NCI-H2107 (cell line): ENCODE measurements at places on chromosomes 16 and 17.

GRCh38 chr17:72587773-72588511 is 467.1 kb downstream of the SOX9 start:
- DNase-seq = no peak

DNA sequence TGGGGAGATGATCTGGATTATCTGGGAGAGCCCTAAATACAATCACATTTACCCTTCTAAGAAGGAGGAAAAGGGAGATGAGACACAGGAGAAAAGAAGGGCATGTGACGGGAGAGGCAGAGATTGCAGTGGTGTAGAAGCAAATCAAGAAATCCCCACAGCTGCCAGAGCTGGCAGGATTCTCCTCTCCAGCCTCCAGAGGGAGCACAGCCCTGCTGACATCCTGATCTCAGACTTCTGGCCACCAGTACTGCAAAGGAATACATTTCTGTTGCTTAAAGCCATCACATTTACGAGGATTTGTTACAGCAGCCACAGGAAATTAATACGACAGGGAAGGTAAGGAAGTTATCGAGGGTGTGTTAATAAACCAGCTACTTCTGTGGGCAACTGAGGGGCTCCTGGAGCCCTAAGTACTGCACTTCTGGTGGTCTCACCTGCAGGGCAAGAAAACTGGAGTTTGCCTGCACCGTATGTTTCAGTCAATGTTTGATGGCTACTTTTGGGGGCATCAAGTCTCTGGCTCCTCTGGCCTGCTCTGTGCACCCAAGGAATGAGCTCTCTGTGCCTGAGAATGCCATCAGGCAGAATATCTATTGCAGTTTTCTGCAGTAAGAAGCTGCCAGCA is 22.9 kb upstream of the CDH13 start:
- no peak for DNase-seq

DNA sequence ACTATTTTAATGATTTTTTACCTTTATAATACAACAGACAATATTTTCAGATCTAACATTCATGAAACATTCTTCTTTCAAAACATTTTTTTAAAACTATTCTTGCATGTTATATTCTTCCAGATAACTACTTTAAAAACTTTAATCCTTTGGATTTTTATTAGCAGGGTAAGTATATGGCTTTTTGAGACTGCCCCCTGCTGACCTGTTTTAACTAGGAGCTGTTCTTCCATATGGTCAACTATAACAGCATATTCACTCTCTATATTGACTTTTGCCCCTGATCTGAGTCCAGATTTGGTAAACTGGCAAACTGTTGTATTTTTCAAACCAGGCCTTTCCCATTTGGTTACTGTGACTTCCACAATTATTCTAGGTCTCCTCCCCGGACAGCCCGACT is 16.5 kb downstream of the ZNF18 start:
- no peak for DNase-seq

- no peak for DNase-seq
Observed at GRCh38 chr17:29433541-29433940, 43.4 kb downstream of the TAOK1 start.

DNA sequence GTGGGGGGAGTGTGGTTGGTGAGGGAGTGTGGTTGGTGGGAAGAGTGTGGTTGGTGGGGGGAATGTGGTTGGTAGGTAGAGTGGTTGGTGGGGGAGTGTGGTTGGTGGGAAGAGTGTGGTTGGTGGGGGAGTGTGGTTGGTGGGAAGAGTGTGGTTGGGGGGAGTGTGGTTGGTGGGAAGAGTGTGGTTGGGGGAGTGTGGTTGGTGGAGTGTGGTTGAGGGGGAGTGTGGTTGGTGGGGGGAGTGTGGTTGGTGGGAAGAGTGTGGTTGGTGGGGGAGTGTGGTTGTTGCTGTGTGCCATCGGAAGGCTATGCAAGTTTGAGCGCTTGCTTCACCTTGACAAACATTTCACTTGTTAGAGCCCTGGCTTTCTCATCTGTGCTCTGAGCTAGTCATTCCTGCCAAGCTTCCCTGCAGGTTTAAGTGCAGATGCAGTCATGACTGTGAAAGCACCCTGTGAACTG is 20.1 kb downstream of the MINK1 start:
- no peak for DNase-seq

GRCh38 chr16:21560462-21560861 is 38.9 kb upstream of the METTL9 start:
- no peak for DNase-seq

GRCh38 chr16:23354246-23354645 is 52.1 kb downstream of the SCNN1B start:
- DNase-seq = no peak

DNA sequence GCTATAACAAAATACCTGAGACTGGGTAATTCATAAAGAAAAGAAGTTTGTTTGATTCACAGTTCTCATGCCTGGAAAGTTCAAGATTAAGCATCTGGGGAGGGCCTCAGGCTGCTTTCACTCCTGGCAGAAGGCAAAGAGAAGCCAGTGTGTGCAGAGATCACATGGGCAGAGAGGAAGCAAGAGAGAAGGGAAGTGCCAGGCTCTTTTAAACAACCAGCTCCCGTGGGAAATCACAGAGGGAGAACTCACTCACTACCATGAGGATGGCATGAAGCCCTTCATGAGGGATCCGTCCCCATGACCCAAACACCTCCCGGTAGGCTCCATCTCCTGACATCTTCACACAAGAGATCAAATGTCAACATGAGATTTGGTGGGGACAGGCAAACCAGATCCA is 501.6 kb downstream of the MAF start:
- DNase-seq = no peak

- no peak for DNase-seq
Observed at GRCh38 chr16:82580298-82580890, 46.4 kb upstream of the CDH13 start.

GRCh38 chr16:2898831-2899563 is 12.7 kb upstream of the FLYWCH1 start:
- DNase-seq = no peak

GRCh38 chr17:34781071-34781470 is 180.2 kb downstream of the CCT6B start:
- DNase-seq = no peak

DNA sequence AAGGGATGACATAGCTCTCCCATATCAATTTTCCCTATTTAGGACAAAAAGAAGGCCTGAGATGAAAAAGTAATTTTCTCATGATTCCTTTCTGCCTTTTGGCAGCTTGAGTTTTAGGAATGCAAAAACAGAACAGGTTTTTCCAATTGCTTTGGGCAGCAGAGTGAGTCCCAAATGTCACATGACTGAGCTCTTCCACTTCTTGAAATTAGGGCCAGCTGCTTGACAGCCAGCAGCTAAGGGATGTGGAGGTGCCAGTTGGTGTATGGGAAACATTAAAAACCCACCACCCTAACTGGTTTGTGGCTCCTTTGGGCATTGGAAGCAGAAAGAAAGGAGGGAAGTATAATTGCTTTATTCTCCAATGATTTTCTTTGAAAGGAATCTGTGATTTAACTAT is 133.8 kb upstream of the FAM20A start:
- DNase-seq = no peak

- DNase-seq = peak; percentile 88
Observed at GRCh38 chr17:59666235-59666634, 41.0 kb downstream of the PTRH2 start.

- DNase-seq = no peak
Observed at GRCh38 chr17:81002013-81002384, 10.4 kb downstream of the CHMP6 start.

GRCh38 chr16:1981398-1981836 is at the start of gene NOXO1:
Gene NOXO1, minus strand, starts transcription at chr16:1981469. Its CDS starts 290 bp downstream, at chr16:1981179.
- DNase-seq = no peak

DNA sequence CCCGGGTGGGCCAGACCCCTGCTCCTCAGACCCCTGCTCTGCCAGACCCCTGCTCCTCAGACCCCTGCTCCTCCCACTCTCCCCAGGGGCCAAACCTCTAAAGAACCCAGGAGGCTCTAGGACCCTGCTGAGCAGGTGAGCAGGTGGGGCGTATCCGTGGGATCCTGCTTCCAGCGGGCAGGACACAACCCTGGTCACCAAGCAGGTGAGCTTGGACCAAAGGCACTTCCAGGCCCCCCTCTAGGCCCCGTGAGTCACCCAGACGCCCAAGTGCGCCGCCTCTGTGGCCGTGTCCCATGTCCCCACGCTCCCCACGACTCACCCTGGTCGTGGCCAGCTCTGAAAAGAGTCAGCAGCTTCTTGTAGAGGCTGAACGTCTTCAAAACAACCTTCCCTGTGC is 5.0 kb downstream of the CYBC1 start:
- DNase-seq = no peak

- peak; percentile 64 for DNase-seq
Observed at GRCh38 chr16:87541147-87541871, 48.5 kb upstream of the ZCCHC14 start.

DNA sequence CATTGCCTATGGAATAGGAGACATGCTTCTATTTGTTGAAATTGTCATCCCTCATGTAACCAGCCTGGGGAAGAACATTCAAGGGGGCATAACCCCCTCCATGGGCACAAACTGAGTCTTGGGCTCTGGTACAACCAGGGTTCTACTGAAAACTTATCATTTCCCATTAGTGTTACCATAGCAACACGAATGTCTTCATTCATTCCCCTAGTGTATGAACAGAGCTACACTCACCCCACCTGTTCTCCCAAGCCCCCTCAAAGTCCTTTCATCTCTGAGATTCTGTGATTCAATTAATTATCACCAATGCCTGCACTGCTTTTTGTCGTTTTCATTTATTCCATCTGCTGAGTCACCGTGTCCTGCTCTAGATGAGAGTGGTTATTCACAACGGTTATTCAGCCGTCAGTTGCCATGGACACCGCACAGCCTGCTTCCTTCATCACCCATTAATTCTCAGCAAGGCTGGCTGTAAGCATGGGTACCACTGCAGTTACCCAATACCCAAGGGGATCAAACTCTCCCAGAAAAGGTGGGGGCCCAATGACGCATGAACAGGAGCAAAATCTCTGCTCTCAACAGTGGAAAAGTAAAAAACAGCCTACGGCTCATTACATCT is 1.6 kb upstream of the GAST start:
- peak; percentile 61 for DNase-seq

DNA sequence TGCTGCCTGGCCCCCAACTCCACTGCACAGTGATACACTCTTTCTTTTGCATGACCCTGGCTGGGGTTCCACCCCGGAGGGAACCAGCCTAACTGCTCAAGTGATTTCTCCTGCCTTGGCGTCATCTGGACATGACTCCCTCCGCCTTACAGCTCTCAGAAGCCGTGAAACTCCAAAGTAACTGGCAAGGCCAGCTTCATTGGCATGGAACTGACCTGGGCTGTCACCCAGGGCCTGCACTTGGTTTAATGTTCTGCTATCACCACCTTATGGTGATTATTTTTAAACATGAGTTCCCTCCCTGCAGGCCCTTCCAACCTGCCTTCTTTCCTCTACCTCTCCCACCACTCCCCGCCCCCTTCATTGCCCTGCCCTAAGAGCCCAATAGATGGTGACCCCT is 139.7 kb upstream of the CDH5 start:
- no peak for DNase-seq

GRCh38 chr17:77995146-77995852 is 36.8 kb downstream of the TNRC6C start:
- no peak for DNase-seq

- DNase-seq = no peak
Observed at GRCh38 chr17:78960928-78961327, 18.8 kb downstream of the LGALS3BP start.

GRCh38 chr17:61393550-61393903 is 6.1 kb upstream of the TBX2 start:
- no peak for DNase-seq

DNA sequence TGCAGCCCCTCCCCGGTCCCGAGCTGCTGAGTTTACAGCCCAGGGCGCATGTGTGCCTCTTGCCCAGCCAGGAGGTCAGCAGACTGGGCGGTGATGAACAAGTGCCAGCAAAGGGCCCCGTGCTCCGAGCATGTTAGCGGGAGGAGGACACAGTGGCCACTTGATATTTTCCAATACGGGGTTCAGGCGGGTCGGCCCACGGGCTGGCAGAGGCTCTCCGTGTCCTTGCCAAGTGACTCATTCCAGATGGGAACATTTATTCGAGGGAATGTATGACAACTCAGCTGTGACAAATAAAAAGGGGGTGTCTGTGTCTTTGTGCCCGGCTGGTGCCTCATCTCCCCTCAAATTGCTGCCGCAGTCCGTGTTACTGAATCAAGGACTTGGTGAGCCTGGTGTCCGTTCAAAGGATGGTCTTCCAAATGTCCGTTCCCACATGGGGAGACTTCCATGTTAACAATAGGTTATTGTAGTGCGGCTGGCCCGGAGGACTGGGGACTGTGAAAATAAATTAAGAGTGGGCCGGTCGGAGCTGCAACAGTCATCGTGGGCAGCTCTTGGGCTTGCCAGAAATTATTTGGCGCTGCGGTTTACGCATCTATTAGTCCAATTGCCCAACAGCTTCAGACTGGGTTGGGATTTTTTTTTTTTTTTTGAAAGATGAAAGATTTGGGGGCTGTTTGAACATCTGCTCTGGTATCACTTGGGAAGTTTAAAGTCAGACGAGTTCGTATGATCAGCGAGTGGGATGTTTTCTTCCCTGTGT is 174.0 kb upstream of the CIBAR2 start:
- DNase-seq = no peak

DNA sequence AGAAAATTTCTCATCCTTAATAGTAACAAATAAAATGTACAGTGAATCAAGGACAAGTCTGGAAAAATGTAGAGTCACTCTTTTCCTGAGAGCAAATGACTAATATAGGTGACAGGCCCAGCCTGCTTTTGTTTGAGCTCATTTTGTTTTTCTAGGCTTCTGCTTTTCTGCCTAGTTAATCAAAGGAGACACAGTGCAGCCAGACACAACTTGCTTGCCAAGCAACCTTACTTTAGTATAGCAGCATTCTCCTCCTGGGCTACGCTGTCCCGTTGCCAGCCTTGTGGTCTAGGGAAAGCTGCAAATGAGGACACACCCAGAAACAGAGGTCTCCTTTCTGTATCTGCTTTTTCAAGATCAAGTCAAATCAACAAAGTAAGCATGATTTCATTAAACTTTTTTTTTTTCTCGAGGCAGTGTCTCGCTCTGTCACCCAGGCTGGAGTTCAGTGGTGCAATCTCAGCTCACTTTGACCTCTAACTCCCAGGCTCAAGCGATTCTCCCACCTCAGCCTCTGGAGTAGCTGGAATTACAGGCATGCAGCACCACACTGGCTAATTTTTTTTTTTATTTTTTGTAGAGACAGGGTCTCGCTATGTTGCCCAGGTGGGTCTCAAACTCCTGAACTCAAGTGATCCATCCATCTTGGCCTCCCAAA is 17.2 kb downstream of the GINS3 start:
- no peak for DNase-seq

DNA sequence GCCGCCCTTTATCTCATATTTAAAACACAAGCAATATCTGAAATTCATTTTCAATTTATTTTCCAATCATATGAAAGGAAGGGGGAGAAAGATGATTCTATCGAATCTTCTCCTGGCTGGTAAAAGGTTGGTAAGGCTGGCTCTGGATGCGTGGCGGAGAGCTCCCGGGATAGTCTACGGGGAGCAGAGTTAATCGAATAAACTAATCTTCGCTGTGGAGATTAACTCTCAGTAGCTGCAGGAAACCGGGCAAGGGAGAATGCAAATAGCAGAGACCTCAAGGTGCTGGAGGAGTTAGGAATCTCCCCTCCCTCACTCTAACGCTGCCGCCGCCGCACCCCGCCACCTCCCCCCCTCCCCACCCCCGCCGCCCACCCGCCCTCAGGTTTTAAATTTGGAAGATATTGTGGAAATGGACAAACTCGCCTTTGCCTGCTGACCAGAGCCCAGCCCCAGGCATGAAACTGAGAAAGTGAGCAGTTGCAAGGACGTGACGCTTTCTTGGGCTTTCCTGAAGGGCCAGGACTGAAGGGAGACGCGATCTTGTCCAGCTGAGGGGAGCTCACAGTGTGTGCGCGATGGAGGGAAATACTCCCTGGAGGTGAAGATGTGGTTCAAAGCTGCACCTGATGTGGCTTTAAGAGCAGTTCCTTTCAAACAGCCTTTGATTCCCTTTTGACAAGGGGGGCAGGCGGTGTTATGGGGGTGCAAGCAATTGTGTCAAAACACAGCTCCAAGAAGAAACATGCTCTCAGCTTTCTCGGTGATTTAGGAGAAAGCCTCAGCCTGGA is 308.2 kb upstream of the IRX3 start:
- no peak for DNase-seq
